8988T (cell line): ENCODE measurements at places on chromosomes 2 and 18.

GRCh38 chr2:73701968-73702665 is 35.0 kb downstream of the TPRKB start:
- no peak for DNase-seq

- no peak for DNase-seq
Observed at GRCh38 chr2:10905006-10905861, 6.5 kb upstream of the KCNF1 start.

- no peak for DNase-seq
Observed at GRCh38 chr2:201237486-201238123, 22.7 kb upstream of the CASP8 start.

- no peak for DNase-seq
Observed at GRCh38 chr2:236403125-236403524, 138.9 kb upstream of the ASB18 start.

GRCh38 chr2:212146416-212146815 is 392.2 kb downstream of the ERBB4 start:
- DNase-seq, result no peak

GRCh38 chr2:205524656-205525055 is 157.6 kb upstream of the NRP2 start:
- no peak for DNase-seq
